ENCODE measurements at places on chromosomes 4 and X.

DNA sequence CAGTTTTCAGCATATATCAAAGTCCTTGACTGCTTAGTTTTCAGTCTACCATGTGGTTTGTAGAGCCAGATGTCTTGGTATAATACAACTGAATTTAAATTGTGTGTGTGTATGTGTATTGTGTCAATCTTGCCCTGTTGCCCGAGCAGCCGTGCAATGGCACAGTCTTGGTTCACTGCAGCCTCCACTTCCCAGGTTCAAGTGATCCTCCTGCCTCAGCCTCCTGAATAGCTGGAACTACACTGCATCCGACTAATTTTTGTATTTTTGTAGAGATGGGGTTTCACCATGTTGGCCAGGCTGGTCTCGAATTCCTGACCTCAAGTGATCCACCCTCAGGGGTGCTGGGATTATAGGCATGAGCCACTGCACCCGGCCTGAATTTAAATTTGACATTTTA lies 6.0 kb upstream of the KLHL5 start:
- no peak for DNase-seq

GRCh38 chrX:2642791-2643190 lies 48.3 kb upstream of the CD99 start:
- DNase-seq = no peak

DNA sequence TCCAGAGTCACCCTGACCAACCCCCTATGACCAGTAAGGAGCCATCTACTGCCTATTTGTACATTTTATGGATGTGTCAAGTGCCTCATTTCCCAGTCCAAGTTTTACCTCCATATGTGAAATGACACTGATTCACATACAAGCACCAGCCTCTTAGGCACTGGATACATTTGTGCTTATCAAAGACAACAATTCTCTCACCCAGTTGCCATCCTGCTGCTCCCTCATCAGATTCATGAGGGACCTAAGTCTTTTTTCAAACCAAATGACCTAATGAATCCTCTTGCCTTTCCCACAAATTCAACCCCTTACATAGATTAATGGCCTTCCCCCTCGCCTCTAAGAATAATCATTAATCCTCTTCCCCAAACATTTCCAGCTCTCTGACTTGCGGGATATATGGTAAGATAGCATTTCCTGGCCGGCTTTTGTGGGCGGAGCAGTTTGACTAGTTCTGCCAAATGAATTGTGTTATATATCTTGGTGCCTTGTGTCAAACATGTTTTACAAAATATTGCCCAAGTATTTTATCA lies 233.9 kb downstream of the ARAP2 start:
- DNase-seq = no peak

DNA sequence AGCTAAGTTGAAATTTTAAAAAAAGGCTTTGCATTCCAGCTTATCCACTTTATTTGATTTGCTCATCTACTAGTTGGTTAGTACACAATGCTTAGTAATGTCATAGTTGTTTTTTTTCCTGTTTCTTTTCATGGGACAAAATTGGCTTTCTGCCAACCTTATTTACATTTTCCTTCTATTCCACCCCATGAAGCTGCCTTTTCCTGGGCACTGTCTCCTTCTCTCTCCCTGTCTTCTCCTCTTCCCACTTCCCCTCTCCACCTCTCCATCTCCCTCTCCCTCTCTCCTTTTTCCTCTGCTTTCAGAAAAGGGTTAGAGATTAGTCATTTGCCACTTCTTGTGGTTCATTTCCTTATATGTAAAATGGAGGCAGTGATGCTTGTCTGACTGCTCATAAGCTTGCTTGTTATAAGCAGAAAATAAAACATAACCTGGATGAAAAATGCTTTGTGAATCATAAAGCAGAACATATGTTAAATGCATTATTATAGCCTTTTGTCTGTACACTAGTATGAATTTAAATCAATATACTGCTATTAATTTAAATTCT lies 181.9 kb downstream of the CEP135 start:
- no peak for DNase-seq

- no peak for DNase-seq
Observed at GRCh38 chr4:37873386-37873785, 17.5 kb upstream of the TBC1D1 start.

DNA sequence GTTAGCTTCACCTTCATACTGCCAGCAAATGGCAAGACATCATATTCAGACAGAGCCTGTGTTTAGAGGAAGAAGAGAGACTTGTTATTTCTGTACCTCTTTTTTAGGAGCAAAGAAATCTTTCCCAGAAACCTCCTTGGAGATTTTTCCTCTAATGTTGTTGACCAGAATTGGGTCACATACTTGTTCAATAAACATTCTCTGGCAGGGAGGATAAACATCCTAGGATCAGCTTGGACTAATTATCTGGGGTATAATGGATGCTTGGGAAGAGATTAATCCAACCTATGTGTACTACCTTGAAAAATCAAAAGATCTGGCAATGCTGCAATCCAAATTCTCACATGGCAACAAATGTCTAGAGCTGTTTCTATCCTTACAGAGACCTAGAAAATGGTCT lies 8.4 kb upstream of the PRSS12 start:
- DNase-seq = no peak

DNA sequence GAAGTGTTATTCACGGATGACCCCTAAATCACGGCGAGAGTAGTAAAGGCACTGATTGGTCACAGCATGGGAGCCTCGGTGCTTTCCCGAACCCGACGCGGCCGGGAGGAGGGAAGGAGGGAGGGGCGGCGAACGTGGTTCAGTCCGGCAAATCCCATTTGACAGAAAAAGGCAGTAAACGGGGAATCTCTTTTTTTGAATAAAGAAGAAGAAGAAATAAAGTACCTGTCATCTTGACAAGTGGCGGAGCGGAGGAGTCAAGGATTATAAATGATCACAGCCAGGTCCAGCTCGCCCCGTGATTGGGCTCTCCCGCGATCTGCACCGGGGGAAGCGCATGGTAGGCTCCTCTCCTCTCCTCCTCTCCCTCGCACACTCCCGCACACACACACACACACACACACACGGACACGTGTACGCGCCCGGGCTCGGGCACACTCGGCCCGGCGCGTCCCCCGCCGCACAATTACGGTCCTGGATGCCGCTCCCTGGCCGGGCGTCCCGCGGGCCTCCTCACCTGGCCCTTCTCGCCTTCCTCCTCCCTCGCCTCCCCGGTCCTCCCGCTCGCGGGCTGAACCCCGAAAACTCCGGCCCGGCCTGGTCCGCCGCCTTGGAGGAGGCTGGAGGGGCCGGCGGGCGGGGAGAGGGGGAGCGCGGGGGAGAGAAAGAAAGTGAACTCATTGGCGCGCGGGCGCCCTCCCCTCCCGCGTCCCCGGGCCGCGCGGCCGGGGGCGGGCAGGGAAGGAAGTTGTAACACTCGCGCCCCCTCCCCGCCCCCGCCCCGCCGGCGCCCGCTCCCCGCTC lies 99.2 kb upstream of the TENM3 start:
- DNase-seq = peak; percentile 4

GRCh38 chr4:38381788-38382187 lies 282.2 kb upstream of the KLF3 start:
- no peak for DNase-seq

DNA sequence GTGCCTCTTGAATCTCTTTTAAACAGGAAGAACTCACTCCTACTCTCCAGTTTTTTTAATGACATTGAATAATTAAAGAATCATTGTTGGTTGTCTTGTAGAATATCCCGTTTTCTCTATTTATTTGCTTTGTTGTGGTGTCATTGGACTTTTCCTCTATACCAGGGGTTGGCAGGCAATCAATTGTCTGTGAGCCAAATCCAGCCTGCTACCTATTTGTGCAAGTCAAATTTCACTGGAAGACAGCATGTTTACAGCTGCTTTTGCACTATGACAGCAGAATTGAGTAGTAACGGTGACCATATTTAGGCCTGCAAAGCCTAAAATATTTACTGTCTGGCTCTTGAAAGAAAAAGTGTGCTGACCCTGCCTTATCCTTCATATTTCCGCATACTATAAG lies 34.8 kb downstream of the POLA1 start:
- DNase-seq = no peak

DNA sequence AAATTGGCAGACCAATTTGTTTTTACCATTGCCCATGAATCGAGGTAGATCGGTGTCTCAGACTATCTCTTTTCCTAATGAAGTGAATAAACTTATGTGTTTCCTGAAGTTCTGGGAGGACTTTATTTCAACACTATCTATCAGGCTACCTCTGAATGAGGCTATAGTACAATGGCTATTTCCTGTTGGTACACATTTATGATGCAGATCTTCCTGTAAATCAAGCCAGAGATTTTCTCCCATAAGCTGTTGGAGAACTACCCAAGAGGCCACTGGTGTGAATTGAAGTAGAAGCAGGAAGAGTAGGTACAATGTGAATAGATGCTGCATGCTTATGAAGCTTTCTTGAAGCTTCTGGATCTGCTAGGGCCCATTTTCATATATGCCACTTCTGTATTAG lies 16.0 kb downstream of the TXK start:
- DNase-seq = no peak

DNA sequence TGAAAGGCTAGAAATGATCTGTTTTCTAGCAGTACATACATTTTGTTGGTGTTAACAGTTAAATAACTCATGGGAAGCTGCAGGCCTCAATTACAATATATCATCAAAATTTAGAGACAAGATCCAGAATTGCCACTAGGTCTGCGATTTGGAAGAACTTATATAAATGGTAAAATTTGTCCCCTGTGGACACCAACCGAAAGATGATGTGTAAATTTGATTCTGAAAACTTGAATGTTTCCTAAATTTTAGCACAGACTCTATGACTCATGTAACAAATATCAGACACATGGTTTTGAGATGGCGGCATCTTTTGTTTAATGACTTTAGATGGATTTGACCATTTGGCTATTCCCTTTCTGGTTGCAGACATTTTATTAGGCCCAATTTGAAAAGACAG lies 6.0 kb upstream of the HPGDS start:
- DNase-seq = no peak

GRCh38 chrX:9475984-9476383 lies 11.1 kb downstream of the TBL1X start:
- DNase-seq = no peak

DNA sequence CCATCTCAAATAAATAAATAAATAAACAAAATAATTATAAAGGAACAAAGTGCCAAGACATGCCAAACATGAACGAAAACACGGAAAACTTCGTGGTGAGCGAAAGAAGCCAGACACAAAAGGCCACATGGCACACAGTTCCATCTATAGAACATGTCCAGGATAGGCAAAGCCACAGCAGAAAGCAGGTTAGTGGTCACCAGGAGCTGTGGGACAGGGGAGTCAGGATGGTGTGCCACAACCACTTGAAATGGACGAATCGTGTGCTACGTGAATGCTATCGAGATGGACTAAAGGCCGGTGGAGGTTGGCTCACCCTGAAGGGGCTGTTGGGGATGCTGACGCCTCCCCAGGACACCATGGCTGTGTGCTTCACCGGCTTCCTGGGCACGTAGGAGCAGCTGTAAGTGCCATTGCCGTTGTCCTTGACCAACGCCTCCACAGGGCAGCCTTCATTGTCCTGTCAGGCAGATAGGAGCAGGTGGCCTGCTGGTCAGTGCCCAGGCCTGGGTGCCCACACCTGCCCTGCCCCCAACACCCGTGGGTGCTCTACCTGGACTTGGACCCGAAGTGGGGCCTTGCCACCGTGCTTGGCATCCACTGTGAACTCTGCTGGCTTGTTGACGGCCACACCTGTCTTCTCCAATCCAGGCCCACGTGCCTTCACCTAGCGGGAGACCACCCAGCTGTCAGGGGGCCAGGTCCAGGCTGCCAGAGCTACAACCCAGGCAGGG lies 10.6 kb downstream of the FLNA start:
- DNase-seq = no peak

GRCh38 chr4:175480404-175480803 lies 331.7 kb downstream of the GPM6A start:
- DNase-seq = no peak

GRCh38 chr4:53885668-53886067 lies 178.7 kb downstream of the CHIC2 start:
- DNase-seq = no peak

- DNase-seq = no peak
Observed at GRCh38 chr4:53156896-53157295, 209.0 kb downstream of the SCFD2 start.

GRCh38 chr4:158203436-158203835 lies 6.8 kb upstream of the TMEM144 start:
- no peak for DNase-seq

DNA sequence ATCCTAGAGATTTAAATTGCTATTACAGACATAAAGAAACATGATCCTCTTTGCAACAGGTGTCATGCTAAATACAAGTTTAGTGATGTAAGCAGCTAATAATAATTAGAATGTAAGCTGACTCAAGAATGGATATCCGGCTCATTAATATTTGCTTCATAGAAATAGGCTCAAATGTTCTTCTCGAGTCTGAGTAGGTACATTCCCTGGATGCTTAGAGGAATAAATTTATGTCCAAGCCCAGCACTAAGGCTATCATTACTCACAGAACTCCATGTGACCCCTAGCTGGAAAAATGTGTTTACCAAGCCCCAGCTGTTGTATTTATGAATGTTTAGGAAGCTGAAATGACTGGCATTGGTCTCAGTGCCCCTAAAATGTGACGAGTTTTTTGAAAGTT lies 87.6 kb upstream of the TSPAN7 start:
- no peak for DNase-seq

GRCh38 chr4:174314770-174315169 lies 31.1 kb downstream of the CEP44 start:
- DNase-seq = no peak

- peak; percentile 83 for DNase-seq
Observed at GRCh38 chrX:119655125-119655524, 37.8 kb downstream of the SEPTIN6 start.

DNA sequence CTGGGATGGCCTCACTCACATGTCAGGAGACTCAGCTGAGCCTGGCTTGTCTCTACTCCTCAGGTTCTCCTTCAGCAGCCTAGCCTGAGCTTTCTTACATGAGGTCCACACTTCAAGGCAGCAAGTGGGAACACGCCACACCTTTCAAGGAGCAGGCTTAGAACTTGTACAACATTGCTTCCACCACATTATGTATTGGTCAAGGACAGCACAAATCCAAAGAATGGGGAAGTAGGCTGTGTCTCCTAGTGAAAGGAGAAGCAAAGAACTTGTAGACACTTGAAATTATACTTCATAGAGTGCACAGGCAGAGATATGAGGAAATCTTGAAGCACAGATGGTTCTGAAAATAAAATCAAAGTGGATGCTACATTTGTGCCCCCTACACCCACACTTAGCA lies 120.9 kb upstream of the NOCT start:
- no peak for DNase-seq

DNA sequence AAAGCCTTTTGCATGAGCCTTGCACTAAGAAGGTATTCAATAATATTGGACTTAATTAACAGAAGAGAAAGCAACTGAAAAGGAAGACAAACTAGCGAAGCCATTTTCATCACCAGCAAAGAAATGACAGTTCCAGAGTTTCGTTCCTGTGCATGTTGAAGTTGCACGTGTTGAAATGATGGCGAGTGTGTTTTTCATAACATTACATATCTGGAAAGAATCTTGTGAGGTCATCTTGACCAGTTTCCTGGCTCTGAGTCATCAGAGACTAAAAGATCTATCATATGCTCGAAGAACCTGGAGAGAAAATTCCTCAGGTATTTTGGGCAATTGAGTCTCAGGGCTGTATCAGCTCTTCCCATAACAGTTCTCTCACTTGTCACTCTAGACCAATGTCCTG lies 106.2 kb upstream of the MAML3 start:
- no peak for DNase-seq

All from activated CD4-positive, alpha-beta T cell treated with anti-CD3 and anti-CD28 coated beads, Interleukin-2, amount 50 U/mL, for 48 hours (primary cell).